Right ventricle myocardium inferior (tissue), 1 donor: ENCODE measurements at places on chromosomes 7 and 10. TPM values are rescaled to one million over a fixed set of nuclear protein-coding genes. Genes with fewer than 3 reads are reported as not detected.
A peak's percentile ranks its signal among the peaks of the same experiment; 100 is the strongest.

SUV39H2 gene
- total RNA-seq, result 4.9 TPM

ZP3 gene
- total RNA-seq, result 0.46 TPM

DNA sequence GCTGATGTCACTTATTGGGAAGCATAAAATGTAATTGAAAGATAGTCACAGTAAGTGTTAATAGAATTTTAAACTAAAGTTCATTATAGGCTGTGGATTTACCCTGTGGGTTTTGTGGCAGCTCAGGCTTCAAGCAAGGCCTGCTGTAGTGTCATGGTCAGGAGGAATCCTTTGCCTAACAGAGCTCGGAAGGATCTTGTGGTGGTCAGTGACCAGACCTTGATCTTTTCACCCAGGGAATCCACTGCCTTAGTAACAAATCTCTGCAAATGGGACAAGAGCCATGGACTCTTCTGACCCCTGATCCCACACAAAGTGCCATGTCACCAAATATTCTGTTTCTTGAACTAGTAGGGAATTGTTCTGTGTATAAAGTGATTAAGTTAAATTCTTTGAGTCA, 20.6 kb upstream of the HDAC9 start:
- no peak for DNase-seq

DNA sequence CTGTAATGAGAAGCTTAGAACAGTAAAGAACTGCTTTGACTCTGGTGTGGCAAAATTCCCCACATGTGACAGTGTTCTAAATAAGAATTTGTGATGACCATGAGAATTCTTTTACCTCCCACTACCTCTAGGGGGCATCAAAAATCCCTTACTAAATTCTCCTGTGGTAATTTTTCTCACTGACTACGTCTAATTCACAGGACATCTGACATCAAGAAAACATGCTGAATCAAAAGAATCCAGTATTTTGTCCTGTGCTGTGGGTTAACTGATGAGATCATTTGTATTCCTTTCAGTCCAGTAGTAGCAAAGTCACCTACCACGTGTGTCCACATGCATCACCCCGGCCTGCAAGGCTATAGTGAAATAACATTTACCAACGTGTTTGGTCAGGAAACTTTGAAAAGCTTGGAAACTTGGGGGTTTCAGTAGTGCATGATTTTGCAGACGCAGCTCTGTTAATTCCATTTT, 103.8 kb downstream of the ATE1 start:
- DNase-seq, result no peak

DNA sequence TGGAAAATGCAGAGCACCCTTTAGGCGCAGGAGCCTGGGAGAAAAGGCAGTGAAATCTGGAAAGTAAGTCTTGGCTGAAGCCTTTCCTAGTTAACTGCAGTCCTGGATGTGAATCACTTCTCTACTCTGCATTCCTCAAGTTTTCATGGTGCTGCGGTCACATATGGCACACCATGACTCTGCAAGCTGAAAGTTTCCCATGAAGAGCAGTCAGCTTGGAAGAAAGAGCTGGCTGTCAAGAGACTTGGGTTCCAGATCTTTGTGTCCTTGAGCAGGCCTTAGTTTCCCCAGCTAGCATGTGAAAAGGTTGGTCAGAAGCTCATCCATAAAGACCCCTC, 548.3 kb downstream of the SORCS3 start:
- no peak for DNase-seq

DNA sequence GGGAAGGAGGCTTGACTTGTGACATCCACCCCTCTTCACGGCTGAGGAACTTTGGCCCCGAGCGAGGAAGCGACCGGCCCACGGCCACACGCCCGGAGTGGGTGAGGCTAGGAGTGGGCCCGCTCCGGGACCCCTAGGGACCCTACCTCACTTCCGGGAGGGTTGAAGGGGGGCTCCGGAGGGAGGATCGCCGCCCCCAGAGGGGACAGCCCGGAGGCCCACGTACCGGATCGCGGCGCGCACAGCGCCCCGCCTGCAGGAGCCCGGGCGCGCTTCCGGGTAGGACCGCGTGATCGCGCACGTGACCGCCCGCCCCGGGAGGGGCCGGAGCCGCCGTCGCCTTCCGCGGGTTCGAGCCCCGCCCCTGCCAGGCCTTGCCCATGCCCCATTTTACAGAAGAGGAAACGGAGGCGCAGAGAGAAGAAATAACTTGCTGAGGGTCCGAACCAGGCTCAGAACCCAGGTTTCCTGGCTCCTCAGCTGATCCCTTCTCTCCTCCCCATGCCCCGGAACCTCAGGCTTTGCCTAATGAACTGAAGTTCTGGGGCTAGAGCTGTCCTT, at the start of gene HPS1:
Gene HPS1 (minus strand): TSS at position 275 of the 561 bp plus-strand sequence. CDS start 3,695 bp downstream, outside the sequence.
- peak; percentile 94 for DNase-seq

DNA sequence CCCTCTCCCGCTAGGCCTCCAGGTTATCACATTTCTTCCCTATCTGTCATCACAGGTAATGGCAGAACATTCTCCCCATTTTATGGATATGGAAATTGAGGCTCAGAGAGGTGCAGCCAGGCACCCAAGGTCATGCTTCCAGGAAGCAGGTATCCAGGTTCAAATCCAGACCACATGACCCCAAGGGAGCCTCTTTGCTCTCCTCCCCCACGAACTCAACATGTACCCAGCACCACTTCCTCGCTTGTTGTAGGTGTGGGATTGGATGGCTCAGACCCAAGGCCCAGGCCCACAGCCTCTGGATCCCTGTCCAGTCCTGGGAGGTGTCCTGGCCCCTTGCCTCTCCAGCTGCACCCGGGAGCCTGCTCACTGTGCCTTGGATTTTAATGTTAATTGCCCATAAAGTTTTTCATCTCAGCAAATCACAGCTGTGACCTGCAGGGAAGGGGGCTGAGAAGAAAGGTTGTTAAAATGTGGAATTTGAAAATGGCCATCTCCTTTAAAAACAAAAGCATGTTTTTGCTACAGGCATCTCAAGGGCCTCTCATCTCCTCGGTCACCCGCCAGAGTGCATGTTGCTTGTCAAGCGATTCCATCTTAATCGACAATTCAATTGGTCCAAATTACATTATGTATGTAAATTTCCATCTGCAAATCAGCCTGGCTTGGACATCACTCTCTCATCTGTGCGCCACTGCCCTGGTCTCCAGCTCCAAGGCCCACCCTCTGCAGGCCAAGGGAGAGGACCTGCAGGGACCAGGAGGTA, 205.4 kb upstream of the ZMIZ1 start:
- DNase-seq, result no peak

GRCh38 chr7:40059057-40059456, 75.4 kb downstream of the MPLKIP start:
- no peak for DNase-seq

- no peak for DNase-seq
Observed at GRCh38 chr10:80064120-80064886, 14.2 kb upstream of the TMEM254 start.
